GM13977 (cell line): ENCODE measurements at places on chromosomes 16 and 17.
A peak's percentile ranks its signal among the peaks of the same experiment; 100 is the strongest.

- no peak for DNase-seq
Measured at GRCh38 chr16:49890876-49891275, 35.0 kb upstream of the ZNF423 start.

DNA sequence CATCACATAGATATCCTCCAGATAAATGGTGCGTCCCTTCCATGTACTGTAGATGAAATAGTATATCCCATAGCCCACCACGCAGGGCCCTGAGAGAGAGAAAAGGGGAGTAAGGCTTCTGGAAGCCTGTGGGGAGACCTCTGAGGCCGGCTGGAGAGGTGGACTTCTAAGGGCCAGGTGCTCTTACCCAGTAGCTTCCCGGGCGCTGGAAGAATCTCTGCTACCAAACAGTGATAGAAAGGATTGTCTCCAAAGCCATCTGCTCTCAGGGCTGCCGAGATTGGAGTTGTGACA is 718 bp downstream of the SAT2 start:
- DNase-seq = no peak

- no peak for DNase-seq
Measured at GRCh38 chr17:37543637-37544052, 54.0 kb downstream of the DUSP14 start.

DNA sequence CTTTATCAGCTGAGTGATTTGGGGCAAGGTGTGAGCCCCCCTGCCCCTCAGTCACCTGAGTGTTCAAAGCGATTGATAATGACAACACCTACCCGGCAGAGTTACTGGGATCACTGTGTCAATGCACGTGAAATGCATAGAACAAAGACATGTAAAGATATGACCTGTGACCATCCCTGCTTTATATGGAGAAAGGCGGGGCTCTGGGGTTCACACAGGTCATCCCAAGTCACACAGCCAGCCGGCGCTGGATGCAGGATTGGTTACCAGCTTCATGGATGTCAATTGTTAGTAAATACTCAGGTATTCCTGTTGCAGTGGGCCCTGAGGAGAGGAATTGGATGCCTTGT is 64.4 kb downstream of the CRISPLD2 start:
- DNase-seq = no peak

DNA sequence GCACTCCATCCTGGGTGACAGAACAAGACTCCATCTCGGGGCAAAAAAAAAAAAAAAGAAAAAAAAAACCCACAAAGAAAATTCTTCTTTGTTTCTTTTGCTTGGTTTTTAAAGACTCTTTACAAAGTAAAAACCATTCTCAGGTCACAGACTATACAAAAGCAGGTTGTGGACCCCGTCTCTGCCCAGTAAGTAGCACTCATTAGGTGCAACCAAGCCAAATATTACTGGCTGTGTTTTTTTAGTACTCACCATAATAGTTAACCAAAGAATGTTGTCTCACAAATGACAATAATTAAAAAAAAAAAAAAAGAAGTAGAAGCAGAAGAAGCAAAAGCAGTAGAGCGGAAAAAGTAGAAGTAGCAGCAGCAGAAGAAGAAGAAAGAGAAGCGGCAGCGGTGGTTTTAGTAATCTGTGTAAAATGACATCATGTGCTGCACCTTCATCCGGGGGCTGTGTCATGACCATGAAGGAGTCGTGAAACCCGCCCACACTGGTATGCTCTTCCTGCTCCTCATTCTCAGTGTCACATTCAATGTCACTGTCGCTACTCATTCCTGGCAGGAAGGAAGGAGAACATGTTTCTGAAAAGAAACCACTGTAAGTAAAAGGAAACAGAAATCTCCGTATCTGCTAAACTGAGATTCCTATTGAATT is 105.4 kb downstream of the TRIM37 start:
- peak; percentile 78 for DNase-seq

DNA sequence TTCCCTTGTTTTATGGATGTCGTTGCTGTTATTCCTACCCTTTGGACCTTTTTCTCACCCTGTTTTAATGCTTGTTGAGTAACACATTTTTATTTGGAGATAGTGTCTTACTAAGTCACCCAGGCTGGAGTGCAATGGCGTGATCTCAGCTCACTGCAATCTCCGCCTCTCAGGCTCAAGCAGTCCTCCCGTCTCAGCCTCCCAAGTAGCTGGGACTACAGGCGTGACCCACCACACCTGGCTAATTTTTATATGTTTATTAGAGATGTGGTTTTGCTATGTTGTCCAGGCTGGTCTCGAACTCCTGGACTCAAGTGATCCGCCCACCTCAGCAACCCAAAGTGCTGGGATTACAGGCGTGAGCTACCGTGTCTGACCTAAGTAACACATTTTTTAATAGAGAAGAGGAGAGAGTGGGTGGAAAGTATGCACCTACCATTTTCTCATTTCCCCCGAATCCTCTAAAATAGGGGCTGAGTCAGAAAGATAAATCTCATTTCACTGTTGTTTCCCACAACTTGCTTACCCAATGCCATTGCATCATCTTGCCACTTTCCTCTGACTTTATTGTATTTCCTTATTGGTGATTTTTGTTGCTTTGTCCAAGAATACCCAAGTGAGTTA is 7.0 kb downstream of the DHX40 start:
- DNase-seq = peak; percentile 39

GRCh38 chr16:24054741-24055491 is 201.2 kb upstream of the CACNG3 start:
- DNase-seq = no peak
